ENCODE measurements at places on chromosomes 5 and 9. TPM values are rescaled to one million over a fixed set of nuclear protein-coding genes. Genes with fewer than 3 reads are reported as not detected.

Gene GFRA3
- 2.1 TPM for polyA plus RNA-seq

DNA sequence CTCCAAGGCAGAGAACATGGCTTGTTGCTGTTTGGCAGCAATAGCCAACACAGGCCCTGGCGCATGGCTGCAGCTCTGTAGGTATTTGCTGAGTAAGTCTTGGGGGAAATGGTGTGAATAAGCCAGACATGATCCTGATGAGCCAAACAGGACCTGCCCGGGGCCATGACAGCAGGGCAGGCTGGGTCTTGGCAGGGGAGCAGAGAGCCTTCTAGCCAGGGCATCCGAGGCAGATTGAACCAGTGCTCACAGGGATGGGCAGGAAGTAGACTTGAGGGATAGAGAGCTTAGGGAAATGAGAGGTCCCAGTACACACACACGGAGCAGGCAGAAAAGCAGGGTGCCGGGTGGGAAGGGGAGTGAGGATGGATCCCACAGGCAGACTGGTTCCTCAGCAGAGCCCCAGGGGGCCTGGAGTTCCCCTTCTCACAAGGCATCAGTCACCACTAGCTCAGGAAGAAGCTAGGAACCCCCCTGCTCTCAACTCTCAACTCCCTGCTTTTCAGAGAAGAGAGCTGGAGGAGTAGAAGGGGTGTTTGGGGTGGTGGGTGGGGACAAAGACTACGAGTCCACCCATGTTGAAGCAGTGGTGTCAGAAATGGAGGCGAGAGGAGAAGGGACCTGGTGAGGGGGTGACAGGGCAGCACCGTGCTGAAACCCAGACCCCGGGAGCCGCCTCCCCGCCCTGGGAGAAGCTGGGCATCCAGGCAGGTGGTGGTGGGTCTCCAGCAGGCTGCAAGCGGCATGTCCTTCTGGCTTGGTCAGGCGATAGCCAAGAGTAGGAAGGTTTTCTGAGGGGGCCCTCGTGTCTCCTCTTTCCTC, 111.1 kb downstream of the RGS3 start:
- DNase-seq, result no peak

- no peak for DNase-seq
Observed at GRCh38 chr5:150278916-150279315, 10.7 kb downstream of the CAMK2A start.

- no peak for DNase-seq
Observed at GRCh38 chr5:159893040-159893695, 23.1 kb upstream of the ADRA1B start.

- DNase-seq, result no peak
Observed at GRCh38 chr9:91660521-91660920, 236.9 kb upstream of the NFIL3 start.

DNA sequence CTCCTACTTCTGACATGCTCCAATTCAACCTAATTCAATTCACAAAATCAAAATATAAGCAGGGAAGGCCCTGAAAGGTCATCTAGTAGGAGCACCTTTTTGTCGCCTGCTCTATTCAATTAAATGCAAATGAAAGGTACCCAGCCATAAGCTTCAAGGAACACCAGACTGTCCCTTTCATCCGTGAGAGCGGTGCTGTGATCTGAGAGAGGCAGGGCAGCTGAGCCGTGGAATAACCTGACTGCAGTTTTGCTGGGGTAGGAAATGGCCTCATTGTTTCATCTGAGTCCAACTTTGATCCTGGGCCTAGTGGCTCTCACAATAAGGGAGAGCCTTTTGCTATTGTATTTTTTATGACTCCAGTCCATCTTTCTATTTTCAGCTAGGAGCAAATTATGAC, 39.8 kb upstream of the GLRA1 start:
- DNase-seq, result no peak

GRCh38 chr5:58498340-58498942, 7.2 kb downstream of the GAPT start:
- no peak for DNase-seq

DNA sequence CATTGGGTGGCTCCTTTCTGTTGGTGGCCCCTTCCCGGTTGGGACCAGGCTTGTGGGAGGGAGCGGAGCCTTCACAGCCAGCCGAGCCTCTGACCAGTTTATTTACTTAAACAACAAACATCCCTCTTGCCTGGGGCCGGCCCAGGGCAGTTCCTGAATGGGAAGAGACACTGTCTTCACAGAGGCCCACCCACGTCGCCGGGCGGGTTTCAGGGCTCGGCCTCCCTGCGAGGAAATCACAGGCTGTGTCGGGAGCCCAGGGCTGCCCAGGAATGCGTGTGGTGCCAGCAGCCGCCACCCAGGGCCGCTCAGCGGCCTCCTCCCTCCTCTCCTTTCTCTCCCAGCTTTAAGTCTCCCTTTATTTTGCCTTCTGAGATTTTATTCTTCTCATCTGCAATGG, 132.5 kb downstream of the HSD17B3 start:
- no peak for DNase-seq

GRCh38 chr5:144281784-144282183, 111.1 kb downstream of the KCTD16 start:
- DNase-seq, result no peak

DNA sequence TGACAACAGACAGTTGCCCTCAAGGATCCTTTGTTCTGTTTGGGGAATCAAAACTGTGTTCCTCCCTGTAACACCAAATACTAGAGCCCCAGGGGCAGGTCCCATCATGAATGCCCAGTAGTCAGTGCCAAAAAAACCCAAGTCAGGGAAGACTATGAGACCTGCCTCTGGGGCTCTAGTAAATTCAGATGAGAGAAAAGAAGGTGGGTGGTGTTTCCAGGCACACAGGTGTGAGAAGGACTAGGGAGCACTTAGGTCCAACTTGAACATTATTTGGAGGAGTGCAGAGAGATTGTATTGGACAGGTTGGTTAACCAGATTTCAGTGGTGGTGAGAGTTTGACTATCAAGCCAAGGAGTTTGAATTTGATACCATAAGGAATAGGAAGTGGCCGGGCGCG, 52.0 kb downstream of the SLC22A5 start:
- no peak for DNase-seq

Gene OSMR
- 32.0 TPM for polyA plus RNA-seq

Gene FSTL4
- 1.2 TPM for polyA plus RNA-seq

DNA sequence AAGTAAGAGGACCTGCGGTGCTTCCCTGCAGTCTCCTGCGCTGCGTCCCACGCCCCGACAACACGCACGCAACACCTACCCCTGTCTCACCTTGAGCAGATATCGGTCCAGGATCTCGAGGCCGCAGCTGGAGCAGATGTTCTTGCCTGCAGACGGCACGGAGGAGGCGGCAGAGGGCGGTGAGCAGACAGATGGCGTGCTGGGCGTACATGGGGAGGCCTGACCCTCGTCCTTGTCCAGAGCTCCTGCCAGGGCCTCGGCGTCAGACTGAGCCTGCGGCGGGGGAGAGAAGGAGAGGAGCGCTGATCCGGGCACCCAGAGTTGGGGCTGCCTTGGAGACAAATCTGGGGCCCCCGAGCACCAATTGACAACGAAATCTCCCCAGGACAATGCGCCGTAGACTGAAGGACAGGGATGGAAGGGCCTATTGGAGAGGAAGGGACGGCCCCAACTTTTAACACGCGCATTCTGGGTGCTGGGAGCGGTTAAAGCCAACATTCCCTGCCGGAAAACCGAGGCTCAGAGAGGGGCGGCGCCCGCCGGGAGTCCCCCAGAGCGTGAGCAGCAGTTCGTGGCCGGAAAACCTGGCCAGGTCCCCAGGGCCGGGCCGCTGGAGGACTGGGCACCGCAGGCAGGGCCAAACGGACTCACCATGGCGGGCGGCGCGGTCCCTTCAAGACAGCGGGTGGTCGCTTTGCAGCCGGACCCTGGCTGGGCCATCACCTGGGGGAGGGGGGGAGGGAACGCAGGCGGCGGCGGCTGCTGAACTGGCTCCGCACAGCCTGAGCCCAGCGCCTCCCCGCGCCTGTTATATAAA, 1.8 kb downstream of the LHX6 start:
- no peak for DNase-seq

Gene CSF1R
- polyA plus RNA-seq, result 7.3 TPM

GRCh38 chr5:176877793-176878331, 21.3 kb downstream of the HK3 start:
- DNase-seq, result no peak

DNA sequence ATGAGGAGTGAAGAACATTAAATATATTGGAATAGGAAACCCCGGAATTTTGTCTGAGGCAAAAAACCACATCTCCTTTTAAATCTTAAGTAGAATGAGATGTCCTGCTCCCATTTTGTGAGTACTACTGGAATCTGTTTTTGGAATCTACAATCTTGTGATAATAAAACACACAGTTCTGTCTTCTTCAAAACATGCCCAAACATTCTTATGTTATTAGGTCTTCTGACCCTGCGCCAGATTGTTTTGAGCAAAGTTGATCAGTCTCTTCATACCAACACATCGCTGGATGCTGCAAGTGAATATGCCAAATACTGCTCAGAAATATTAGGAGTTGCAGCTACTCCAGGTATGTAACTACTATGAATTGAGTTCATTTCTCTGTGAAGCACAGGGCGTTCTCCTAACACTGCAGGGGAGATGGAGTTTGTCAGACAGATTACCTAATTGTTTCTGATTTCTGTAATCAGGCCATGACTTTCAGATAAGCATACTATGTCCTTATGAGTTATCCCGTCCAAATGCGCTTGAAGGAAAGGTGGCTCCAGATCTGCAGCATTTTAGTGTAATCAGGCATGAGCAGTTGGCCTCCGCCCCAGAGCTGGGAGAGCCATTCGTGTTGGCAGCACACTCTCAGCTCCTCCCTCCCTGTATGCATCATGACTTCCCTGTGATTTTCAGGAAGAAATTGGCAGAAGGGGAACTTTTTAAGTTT, 88.0 kb downstream of the NLN start:
- DNase-seq, result no peak

DNA sequence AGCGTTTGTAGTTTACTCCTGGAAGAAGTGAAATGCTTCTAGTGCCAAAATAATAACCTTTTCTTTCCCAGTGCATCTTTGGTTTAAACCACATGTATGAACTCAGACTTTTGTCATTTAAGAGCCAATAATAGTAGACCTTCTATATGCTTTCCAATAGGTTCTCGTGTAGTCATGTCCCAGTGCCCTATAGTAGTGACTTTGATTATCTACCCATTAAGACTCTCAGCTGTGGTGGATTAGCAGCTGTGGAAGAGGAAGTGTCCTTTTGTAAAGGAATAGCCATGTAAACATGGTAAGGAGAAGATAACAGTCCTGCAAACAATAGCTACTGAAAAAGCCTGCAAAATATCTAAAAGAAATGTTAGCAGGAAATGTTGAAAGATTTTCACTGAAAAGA, 765.3 kb downstream of the MTRR start:
- DNase-seq, result no peak

Gene CHSY3
- polyA plus RNA-seq, result 0.59 TPM

GRCh38 chr5:67549296-67549618, 352.7 kb upstream of the CD180 start:
- no peak for DNase-seq

DNA sequence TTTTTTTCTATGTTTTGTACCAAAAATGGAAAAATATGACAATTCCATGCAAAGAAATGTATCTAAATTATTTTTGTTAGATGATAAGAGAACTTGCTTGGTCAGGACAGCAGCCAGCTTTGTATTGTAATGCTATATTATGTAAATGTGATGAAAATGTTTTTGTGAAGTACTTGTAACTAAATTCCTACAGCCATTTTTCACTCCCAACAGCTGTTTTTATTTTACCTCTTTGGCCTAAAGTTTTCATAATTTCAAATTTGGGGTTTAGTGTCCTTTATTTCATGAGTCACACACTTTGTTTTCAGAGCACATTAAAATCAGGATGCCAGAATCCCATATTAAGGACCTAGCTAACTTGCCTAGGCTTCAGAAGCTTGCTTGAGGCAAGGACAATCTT, 64.1 kb downstream of the WDR41 start:
- DNase-seq, result no peak

DNA sequence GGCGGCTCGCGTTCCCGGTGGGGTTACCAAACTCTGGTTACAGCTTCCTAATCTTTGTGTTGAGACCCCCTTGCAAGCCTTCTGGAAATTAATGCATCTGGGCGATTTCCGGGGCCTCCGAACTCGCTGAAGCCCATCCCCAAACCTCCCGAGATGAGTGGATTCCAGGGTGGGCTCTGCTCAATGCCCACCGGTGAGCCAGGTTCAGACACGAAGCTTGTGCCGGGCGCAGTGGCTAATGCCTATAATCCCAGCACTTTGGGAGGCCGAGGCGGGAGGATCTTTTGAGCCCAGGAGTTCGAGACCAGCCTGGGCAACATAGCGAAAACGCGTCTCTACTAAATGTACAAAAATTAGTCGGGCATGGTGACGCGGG, 356 bp upstream of the HACD4 start:
- no peak for DNase-seq

- peak; percentile 58 for DNase-seq
Observed at GRCh38 chr9:114611516-114612271, 603 bp downstream of the TMEM268 start.

GRCh38 chr5:147098233-147098790, 136.5 kb upstream of the STK32A start:
- DNase-seq, result peak; percentile 12

DNA sequence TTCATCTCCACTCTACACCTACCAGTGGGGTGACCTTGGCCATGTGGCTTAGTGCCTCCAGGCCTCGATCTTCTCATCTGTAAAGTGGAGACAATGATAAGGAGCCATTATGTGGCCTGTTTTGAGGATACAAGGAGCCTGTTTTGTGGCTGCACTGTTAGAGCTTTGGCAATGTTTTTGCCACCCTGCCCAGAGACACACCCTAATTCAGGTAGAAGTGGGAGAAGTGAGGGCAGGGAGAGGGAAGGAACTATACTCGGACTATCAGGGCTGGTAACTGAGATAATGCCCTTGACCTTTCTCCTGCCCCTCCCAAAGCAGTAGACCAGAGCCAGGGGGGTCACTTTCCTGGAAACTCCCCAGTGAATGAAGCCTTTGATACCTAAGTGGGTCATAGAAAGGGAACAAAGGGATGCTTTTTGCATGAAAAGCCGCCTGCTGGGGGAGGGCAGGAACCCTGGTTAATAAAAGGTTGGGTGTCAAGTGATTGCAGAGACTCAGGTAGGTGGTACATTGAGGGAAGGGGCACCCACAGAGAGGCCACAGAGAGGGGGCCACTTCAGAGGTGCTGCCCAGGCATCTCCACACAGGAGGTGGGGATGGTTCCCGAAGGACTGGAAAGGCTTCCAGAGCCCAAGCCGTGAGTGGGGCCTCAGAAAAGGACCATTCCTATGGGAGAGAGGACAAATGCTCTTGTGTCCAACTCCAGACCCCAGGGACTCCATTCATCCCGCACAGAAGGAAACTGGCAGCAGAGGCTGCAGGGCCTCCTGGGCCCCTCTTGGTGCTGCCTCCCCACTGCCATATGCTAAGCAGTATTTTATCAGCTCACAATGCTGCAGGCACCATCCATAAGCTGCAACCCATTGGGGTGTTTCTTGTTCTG, 42.3 kb upstream of the VDAC1 start:
- no peak for DNase-seq

Gene FOXD4L4
- polyA plus RNA-seq, result 0.09 TPM

GRCh38 chr5:178458140-178458539, 132.1 kb downstream of the COL23A1 start:
- no peak for DNase-seq

GRCh38 chr9:34907044-34907443, 51.0 kb upstream of the PHF24 start:
- DNase-seq, result no peak

Measured in thymus (tissue), 14 donors.